Thyroid gland (tissue), 4 donors: ENCODE measurements at places on chromosomes 3 and 15. TPM values are rescaled to one million over a fixed set of nuclear protein-coding genes. Genes with fewer than 3 reads are reported as not detected.

The ASB14 gene
- not detected for total RNA-seq

The KCTD6 gene
- 16.6 TPM for total RNA-seq

GRCh38 chr15:55998478-55998877 is 5.1 kb upstream of the NEDD4 start:
- no peaks in the 10 kb centered on the region for H3K4me1 ChIP-seq
- no peak for DNase-seq
- no peaks in the 10 kb centered on the region for H3K27me3 ChIP-seq
- H3K36me3 ChIP-seq = no peaks in the 10 kb centered on the region

The SLC28A2 gene
- total RNA-seq = not detected

DNA sequence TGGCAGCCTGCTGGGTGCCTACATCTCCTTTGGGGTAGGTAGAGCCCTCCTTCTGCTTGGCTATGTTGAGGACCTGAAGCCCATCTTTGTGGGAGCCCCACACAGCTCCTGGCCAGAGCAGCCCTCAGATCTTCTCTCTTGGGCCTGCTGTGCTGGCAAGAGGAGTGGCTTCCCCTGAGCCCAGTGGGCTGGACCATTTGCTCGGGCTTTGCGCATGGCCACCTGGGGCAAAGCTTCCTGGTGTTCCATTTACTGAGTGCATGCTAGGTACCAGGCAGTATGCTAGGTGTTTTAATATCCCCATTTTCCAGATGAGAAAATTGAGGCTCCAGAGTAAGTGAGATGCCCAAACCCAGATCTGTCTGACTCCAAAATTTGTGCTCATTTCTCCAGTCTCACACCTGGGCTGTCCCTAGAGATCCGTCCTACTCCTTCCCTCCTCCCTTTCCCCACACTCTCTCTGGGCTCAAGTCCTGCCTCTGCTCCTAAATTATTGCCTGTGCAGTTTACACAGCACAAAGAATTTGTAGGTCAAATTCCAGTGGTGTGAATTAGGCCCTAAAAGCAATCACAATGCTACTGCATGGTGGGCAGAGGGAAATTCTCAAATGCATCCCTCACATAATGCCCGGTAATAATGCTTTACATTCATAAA is 39.7 kb downstream of the SLC28A1 start:
- H3K36me3 ChIP-seq = no peaks in the 10 kb centered on the region
- H3K4me3 ChIP-seq = no peak overlapping the region
- no peaks in the 10 kb centered on the region for H3K27me3 ChIP-seq
- DNase-seq = no peak

DNA sequence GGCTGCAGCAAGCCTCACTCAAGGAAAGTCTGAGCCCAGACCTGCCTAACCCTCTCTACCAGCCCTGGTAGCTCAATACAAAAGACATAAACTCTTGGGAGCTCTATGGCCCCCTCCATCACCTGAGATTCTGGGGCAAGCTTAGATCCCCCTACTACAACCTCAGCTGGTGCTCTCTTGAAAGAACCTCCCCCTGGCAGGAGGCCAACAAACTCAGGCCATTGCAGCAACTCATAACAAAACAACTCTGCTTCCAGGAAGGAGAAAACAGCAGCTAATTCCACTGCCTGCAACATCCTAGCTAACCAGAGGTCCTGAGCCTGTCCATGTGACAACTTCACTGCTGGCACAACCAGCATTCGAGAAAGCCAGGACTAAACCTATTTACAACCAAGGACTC is 169.2 kb downstream of the ROBO1 start:
- peaks cover 10% of the 10 kb centered on the region for H3K4me1 ChIP-seq
- H3K27me3 ChIP-seq = no peaks in the 10 kb centered on the region
- H3K4me3 ChIP-seq = no peak overlapping the region
- H3K27ac ChIP-seq = no peak overlapping the region
- DNase-seq = peak; percentile 84

The PLSCR2 gene
- not detected for total RNA-seq

The MUSTN1 gene
- total RNA-seq = 7.0 TPM

The SCG3 gene
- 1.8 TPM for total RNA-seq

The LRRC31 gene
- total RNA-seq = not detected

The SKOR1 gene
- 1.2 TPM for total RNA-seq

The CAMKV gene
- not detected for total RNA-seq
